Forelimb muscle (tissue), 1 donor: ENCODE measurements at places on chromosomes 3 and 15.

GRCh38 chr3:193130576-193130975 lies 110.4 kb upstream of the PLAAT1 start:
- DNase-seq: no peak

DNA sequence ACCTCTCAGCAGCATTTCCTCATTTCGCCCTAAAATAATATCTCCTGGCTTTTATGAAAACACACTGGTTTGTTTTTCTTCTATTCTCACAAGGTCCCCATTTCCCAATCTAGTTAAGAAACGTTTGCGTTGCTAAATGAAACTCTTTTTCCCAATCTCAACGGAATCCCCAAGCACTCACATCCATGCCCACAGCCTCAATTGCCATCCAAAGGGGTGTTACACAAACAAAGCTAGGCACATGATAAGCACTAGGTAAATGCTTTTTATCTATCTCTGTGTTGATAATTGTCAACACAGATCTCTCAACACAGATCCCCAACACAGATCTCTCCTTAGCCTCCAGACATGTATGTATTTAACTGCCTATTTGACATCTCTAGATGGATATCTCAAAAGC lies 35.2 kb upstream of the TF start:
- DNase-seq: no peak

DNA sequence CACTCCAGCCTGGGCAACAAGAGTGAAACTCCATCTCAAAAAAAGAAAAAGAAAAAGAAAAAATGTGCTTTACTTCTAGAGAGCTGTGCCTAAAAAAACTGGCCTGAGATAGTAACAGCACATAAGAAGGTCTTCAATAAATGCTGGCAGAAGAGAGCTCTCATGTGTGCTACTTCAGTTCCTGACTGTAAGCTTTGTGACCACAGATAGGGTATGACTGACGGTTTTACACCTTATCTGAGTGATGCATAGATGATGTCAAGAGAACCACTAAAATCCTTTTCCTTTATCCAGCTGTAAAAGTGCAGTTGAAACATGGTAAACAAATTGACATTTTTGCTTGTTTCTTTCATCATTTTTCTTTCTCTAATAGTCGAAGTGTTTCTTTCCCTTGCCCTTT lies 127.9 kb downstream of the C3orf70 start:
- no peak for DNase-seq

GRCh38 chr15:21268436-21268940 lies 171.8 kb downstream of the POTEB3 start:
- no peak for DNase-seq

- DNase-seq: no peak
Observed at GRCh38 chr15:38705436-38706219, 141.0 kb upstream of the RASGRP1 start.

DNA sequence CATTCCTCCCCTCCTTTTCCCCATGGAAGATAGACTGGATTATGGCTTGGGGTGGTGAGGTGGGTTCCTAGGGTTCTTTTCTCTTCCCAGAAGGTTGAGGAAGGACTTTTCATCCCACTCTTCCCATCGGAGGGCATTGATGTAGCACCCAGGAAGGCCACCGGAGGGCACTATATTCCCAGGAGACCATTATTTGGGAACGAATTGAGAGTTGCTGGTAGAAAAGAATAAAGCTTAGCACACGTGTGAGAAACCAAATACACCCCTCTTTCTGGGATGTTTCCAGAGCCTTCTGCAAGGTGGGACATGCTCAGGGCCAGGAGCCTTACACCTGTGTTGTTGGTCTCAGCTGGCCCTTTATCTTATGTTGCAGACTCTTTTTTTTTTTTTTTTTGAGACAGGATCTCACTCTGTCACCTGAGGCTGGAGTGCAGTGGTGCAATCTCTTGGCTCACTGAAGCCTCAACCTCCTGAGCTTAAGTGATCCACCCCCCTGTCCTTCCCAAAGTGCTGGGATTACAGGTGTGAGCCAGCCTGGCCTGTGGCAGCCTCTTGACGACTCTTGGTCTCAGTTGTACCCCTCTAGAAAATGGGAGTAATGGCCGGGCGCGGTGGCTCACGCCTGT lies 6.3 kb upstream of the CDC25A start:
- DNase-seq: no peak

DNA sequence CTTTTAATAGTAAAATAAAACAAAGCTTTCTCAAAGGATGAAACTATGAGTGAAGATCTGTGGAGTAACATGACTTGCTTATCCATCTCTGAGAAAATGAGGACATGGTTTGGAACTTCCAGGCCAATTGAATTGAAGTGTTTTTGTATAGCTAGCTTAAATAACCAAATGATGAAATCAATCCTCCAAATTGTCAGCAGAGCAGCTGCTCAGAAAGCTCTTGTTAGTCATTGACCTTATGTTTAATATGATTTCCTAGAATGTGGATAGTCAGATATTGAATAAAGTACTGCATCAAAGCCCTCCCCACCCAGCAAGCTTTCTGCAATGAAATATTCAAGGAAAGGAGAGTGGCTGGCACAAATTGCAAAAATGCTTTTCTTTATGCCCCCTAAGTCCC lies 437.2 kb downstream of the MFSD1 start:
- no peak for DNase-seq
